ENCODE measurements at places on chromosomes 2 and 18. TPM values are rescaled to one million over a fixed set of nuclear protein-coding genes. Genes with fewer than 3 reads are reported as not detected.

DNA sequence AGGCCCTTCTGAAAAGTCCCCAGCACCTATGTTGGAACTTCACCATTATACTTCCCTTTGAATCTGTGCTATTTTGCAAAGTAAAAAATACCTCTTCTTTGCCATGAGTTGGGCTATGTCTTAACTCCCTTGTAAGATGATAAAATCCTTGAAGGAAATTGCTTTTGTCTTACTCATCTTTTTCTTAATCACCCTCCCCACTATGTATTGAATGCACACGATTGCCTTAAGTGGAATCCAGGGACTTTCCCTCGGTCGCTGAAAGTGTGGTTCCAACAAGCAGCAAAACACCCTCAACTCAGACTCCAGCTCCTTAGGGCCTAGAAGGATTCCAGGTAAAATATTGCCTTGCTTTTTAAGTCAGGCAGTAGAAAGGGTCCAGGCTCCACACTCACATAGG is 173.2 kb upstream of the ARL4C start:
- no peak overlapping the region for H3K27ac ChIP-seq
- no peaks in the 10 kb centered on the region for H3K4me1 ChIP-seq
- H3K27me3 ChIP-seq, result peaks cover 2% of the 10 kb centered on the region
- no peaks in the 10 kb centered on the region for H3K36me3 ChIP-seq
- H3K4me3 ChIP-seq, result no peak overlapping the region

Gene KCNF1
- total RNA-seq, result not detected

Gene CDH20
- not detected for total RNA-seq

Gene DSG2
- total RNA-seq, result not detected

DNA sequence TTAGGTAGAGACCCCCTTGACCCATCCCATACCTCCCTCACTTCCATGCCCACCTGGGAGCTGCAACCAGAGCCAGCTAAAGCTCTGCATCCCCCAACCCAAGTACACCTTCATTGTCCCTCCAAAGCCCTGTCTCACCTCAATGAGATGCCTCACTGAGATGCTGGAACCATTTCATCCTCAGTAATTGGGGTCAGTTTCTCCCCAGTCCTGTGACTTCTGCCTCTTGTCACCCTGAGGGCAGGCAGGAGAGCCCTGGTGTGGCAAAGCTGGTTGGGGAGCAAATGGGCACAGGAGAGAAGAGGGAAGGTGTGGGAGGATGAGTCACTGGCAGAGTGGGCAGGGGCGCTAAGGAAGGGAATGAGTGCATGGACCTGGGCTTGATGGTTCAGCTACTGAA is 27.9 kb upstream of the NT5DC4 start:
- DNase-seq, result no peak
- H3K27ac ChIP-seq, result no peak overlapping the region

DNA sequence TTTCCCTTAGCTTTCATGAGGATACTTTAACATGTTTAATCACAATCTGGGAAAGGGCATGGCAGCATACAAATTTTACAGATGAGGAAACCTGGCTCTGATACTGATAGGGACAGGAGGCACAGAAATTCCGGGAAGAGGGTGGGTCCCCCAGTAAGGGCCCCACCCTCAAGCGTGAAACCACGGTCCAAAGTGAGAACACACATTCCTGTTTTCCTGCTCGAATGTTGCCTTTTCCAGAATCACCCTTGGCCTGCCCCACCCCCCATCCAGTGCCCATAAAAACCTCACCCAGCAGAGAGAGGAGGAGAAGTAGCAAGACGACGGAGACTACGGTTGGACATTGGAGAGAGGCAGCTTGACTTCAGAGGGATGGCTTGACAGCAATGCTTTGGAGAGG is 98.2 kb downstream of the HIBCH start:
- no peak overlapping the region for H3K27ac ChIP-seq
- H3K4me3 ChIP-seq, result no peak overlapping the region
- no peaks in the 10 kb centered on the region for H3K4me1 ChIP-seq
- no peaks in the 10 kb centered on the region for H3K27me3 ChIP-seq

GRCh38 chr18:6199777-6200176 is 214.9 kb downstream of the L3MBTL4 start:
- H3K27me3 ChIP-seq, result no peaks in the 10 kb centered on the region
- no peak for DNase-seq
- H3K4me3 ChIP-seq, result no peak overlapping the region

Gene ERMN
- 11.9 TPM for total RNA-seq

DNA sequence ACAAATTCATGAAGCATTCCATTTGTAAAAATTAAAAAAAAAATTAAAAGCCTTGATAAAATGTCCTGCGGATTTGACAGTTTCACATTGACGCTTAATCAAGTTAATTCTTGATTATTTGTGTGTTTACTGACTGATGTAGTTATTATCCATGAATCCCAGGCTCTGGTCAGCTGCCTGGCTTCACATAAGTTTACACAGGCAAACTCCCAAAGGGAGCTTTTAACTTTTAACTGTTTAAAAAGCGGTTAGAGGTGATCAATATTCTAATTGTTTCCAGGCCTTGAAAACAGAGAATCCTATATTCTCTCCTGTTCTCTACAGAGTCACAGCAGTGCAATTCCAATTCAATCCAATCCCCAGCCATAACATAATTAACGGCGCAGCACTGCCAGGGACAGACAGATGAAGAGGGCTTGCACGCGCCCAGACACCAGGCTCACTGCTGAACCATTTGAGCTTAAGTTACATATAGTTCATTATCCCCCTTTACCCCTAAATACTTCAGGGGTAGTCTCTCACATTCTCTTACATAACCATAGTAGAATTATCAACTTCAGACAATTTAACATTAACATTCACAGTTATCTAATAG is 47.5 kb downstream of the ATP8B1 start:
- DNase-seq, result no peak
- H3K4me1 ChIP-seq, result no peaks in the 10 kb centered on the region
- no peak overlapping the region for H3K4me3 ChIP-seq
- no peaks in the 10 kb centered on the region for H3K36me3 ChIP-seq
- H3K27me3 ChIP-seq, result no peaks in the 10 kb centered on the region
- H3K27ac ChIP-seq, result no peak overlapping the region

- H3K36me3 ChIP-seq, result no peaks in the 10 kb centered on the region
- no peak overlapping the region for H3K27ac ChIP-seq
- H3K27me3 ChIP-seq, result no peaks in the 10 kb centered on the region
- no peaks in the 10 kb centered on the region for H3K4me1 ChIP-seq
- no peak overlapping the region for H3K4me3 ChIP-seq
- no peak for DNase-seq
Measured at GRCh38 chr2:11633923-11634478, 36.0 kb downstream of the NTSR2 start.

- no peak overlapping the region for H3K4me3 ChIP-seq
- H3K36me3 ChIP-seq, result no peaks in the 10 kb centered on the region
- H3K27me3 ChIP-seq, result no peaks in the 10 kb centered on the region
Measured at GRCh38 chr2:4635289-4635688, 931.9 kb downstream of the DCDC2C start.

DNA sequence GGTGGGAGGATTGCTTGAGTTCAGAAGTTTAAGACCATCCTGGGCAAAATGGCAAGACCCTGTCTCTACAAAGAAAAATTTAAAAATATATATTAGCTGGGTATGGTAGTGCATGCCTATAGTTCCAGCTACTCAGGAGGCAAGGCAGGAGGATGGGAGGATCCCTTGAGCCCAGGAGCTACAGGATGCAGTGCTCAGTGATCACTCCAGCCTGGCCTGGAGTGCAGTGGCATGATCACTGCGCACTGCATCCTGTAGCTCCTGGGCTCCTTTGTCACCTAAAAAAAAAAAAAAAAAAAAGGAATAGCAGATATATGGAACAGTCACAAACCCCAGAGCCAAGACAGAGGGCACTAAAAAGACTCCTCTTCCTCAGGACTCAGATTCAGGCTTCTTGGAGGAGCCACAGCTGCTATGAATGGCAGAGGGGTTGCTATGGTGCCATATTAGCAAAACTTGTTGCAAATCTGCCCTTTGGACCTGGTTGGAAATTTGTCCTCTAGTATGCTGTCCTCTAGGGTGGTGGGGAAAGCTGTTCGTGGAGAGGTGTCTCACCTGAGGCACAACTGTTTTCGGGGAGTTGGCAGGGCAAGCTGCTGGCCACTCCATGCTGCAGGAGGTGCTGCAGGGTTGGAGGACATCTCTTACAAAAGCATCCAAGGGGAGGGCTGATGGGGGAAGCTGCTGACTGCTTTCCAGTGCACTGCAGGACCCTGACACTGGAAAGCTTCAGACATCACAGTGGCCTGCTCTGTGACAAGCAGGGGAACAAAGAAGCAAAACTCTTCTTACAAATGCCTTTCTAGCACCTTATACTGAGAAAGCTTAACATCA is 22.7 kb downstream of the CYP20A1 start:
- no peak overlapping the region for H3K4me3 ChIP-seq
- no peak overlapping the region for H3K27ac ChIP-seq
- peaks cover 44% of the 10 kb centered on the region for H3K36me3 ChIP-seq
- no peaks in the 10 kb centered on the region for H3K4me1 ChIP-seq
- H3K27me3 ChIP-seq, result no peaks in the 10 kb centered on the region

DNA sequence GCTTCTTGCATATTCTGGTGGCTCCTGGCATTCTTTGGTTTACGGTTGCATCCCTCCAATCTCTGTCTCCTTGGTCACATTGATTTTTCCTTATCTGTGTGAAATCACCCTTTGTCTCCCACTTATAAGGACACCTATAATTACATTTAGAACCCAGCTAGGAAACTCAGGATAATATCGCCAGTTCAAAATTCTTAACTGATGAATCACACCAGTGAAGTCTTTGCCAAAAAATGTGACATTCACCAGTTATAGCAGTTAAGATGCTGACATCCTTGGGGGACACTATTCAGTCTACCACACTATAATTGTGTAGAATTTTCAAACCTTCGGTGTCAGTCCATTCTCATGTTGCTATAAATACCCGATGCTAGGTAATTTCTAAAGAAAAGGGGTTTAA is 320.2 kb downstream of the TMX3 start:
- no peak overlapping the region for H3K27ac ChIP-seq
- H3K4me1 ChIP-seq, result no peaks in the 10 kb centered on the region
- no peak overlapping the region for H3K4me3 ChIP-seq
- no peak for DNase-seq

Gene IL37
- total RNA-seq, result not detected

GRCh38 chr2:157152362-157152761 is 105.1 kb upstream of the GALNT5 start:
- H3K4me1 ChIP-seq, result no peaks in the 10 kb centered on the region
- H3K27me3 ChIP-seq, result no peaks in the 10 kb centered on the region
- H3K36me3 ChIP-seq, result no peaks in the 10 kb centered on the region
- no peak overlapping the region for H3K27ac ChIP-seq
- no peak overlapping the region for H3K4me3 ChIP-seq

- no peaks in the 10 kb centered on the region for H3K27me3 ChIP-seq
- H3K36me3 ChIP-seq, result no peaks in the 10 kb centered on the region
- H3K4me3 ChIP-seq, result no peak overlapping the region
- H3K4me1 ChIP-seq, result no peaks in the 10 kb centered on the region
- DNase-seq, result no peak
Measured at GRCh38 chr2:108324531-108325255, 36.0 kb downstream of the SULT1C2 start.

Gene SAP130
- total RNA-seq, result 35.2 TPM

- no peaks in the 10 kb centered on the region for H3K4me1 ChIP-seq
- H3K27me3 ChIP-seq, result no peaks in the 10 kb centered on the region
- no peaks in the 10 kb centered on the region for H3K36me3 ChIP-seq
- no peak overlapping the region for H3K27ac ChIP-seq
- DNase-seq, result no peak
Measured at GRCh38 chr18:54873884-54874255, 45.6 kb downstream of the RAB27B start.

GRCh38 chr18:10055125-10055750 is 141.4 kb downstream of the VAPA start:
- no peaks in the 10 kb centered on the region for H3K27me3 ChIP-seq
- H3K4me3 ChIP-seq, result no peak overlapping the region
- no peak overlapping the region for H3K27ac ChIP-seq
- H3K4me1 ChIP-seq, result peaks cover 10% of the 10 kb centered on the region

Gene SERPINB13
- total RNA-seq, result not detected

Gene SERPINB4
- total RNA-seq, result not detected

GRCh38 chr2:125698280-125698679 is 957.7 kb upstream of the GYPC start:
- H3K36me3 ChIP-seq, result no peaks in the 10 kb centered on the region
- no peak for DNase-seq
- H3K27me3 ChIP-seq, result no peaks in the 10 kb centered on the region
- H3K27ac ChIP-seq, result no peak overlapping the region

DNA sequence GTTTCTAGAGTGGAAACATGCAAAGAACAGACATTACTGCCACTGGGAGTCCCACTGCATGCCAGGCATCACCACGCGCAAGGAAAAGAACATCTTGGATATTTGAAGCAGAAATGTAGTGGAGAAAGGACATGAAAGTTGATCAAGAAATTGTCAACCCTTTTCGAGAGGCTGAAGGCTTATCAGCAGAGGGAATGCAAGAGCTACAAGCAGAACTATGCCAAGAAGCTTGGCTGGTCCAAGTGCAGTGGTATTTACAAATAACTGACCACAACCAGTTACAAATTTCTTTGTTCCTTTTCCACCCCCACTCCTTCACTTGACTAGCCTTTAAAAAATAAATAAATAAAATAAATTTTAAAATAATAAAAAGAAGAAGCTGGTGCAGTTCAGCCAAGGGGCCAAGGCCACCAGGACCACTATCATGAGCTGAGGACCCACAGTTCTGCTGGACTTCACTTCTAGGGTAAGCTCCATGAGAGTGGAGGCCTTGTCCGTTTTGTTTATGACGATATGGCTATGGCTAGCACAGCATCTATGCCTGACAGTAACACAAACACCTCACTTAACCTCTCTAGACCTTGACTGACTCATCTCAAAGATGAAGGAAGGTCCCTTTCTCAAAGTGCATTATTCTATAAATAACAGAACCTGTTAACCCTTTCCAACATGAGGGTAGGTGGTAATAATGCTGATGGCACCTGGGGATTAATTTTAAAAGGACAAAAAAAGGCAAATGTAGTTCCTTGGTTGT is 20.9 kb downstream of the MARCHF4 start:
- H3K4me1 ChIP-seq, result no peaks in the 10 kb centered on the region
- no peaks in the 10 kb centered on the region for H3K36me3 ChIP-seq
- H3K27me3 ChIP-seq, result no peaks in the 10 kb centered on the region

Gene GALNT13
- total RNA-seq, result not detected

Gene DCC
- total RNA-seq, result not detected

DNA sequence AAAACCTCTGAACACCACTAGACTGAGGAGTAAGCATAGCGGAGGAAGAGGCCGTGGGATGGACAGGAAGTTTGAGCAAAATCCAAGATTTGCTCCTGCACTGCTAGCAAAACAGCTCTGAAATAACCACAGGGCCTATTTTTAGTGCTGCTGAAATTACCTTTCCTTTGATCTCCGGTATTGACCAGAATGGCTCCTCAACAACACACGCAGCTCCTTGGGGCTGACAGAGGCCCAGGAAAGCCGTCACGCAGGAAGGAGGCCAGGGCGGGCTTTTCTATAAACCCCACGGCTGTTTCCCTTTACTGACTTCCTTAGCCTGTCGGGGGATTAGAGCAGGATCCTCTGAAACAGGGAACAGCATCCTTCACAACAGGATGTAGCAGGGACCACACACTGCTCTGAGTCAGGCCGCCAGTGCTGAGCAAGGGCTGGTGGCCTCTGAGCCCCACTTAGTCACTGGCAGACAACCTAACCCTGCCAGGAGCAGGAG is 80.8 kb upstream of the LCLAT1 start:
- no peak for DNase-seq
- H3K27ac ChIP-seq, result no peak overlapping the region
- no peak overlapping the region for H3K4me3 ChIP-seq
- H3K27me3 ChIP-seq, result no peaks in the 10 kb centered on the region
- no peaks in the 10 kb centered on the region for H3K36me3 ChIP-seq

Gene ITGB6
- not detected for total RNA-seq

- H3K27me3 ChIP-seq, result no peaks in the 10 kb centered on the region
- no peaks in the 10 kb centered on the region for H3K36me3 ChIP-seq
- no peak overlapping the region for H3K27ac ChIP-seq
- H3K4me1 ChIP-seq, result no peaks in the 10 kb centered on the region
- no peak for DNase-seq
Measured at GRCh38 chr2:75799859-75800258, 89.1 kb upstream of the GCFC2 start.
